A549 treated with ZK216348 at 1 μM for 4 hours (cell line): ENCODE measurements at places on chromosomes 2 and 18. TPM values are rescaled to one million over a fixed set of nuclear protein-coding genes. Genes with fewer than 3 reads are reported as not detected.

The ANKRD62 gene
- not detected in 5 replicates for total RNA-seq

The ANKRD30B gene
- not detected in 5 replicates for total RNA-seq

The FBXO15 gene
- total RNA-seq: 0.45 to 0.92 TPM (median 0.81 TPM) in 5 replicates

The YPEL5 gene
- 41.9 to 63.2 TPM (median 57.5 TPM) in 5 replicates for total RNA-seq

The TRIM43 gene
- total RNA-seq: not detected in 5 replicates

The ZSCAN30 gene
- 0.42 to 1.2 TPM (median 0.68 TPM) in 5 replicates for total RNA-seq

The HOXD12 gene
- total RNA-seq: not detected in 5 replicates

The FEZ2 gene
- 36.7 to 82.9 TPM (median 45.7 TPM) in 5 replicates for total RNA-seq
